Germinal center (tissue), 1 donor: ENCODE measurements at places on chromosomes 7 and 10.

- peak; percentile 30 for DNase-seq
Observed at GRCh38 chr10:21526860-21527597, 1.5 kb upstream of the SKIDA1 start.

DNA sequence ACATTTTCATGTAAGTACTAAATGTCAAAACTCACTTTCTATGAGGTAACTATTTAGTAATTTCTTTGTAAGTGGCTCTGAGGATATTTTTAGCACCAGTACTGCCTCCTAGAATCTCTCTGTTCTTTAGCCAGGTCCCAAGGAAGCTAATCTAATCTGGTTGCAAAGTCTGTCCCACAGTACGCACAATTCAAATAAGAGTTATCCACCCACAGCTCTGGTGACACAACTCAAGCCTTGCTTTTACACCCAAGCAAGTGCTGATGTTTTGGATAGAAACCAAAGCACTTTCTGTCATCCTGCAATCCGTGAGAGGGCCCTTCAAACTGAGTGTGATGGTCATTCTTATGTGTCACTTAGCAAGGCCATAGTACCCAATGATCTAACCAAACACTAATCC is 14.5 kb downstream of the GIMAP5 start:
- no peak for DNase-seq

DNA sequence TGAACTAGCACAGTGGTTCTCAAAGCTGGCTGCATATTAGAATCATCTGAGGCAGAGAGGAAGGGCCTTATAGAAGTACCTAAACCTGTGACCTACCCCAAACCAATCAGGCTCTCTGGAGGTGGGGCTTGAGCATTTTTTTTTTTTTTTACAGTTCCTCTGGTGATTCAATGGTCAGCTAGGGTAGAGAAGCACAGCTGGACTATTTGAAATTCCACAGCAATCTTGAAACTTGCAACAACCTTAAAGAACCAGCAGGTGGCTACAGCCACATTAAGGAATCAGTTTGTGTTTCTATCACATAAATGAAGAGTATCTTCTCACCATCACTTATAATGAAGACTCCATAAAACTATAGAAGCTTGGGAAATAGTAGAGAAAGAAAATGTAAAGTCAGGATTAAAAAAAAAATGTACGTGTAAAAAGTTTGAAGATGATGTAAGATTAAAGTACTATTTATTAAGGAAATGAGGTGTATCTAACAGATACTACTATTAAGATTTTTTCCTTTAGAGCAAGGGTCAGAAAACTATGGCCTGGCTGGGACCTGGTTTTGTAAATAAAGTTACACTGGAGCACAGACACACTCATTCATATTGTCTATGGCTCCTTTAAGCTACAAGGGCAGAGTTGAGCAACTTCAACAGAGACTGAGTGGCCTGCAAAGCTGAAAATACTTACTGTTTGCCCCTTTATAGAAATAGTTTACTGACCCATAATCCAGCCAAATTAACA is 3.8 kb downstream of the RTKN2 start:
- DNase-seq = peak; percentile 41

- DNase-seq = no peak
Observed at GRCh38 chr10:1651270-1651966, 85.9 kb downstream of the ADARB2 start.

DNA sequence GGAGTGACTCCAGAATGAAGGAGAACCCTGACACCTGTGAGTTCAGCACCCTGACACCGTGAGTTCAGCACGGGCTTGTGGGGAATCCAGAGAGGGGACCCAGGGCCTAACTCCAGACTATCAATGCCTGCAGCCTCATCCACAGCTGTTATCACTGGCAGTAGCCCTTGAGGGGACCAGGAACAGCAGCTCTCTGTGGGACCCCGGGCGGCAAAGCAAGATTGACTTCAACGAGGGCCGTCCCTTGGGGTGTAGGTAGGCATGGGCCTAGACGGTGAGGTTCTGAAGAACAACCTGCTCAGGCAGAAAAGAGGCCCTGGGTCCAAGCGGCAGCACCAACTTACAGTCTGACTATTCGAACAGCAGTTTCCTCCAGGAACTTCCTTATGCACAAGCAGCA is 8.9 kb downstream of the GRID1 start:
- no peak for DNase-seq

GRCh38 chr10:30027057-30028005 is 32.1 kb downstream of the JCAD start:
- peak; percentile 71 for DNase-seq

DNA sequence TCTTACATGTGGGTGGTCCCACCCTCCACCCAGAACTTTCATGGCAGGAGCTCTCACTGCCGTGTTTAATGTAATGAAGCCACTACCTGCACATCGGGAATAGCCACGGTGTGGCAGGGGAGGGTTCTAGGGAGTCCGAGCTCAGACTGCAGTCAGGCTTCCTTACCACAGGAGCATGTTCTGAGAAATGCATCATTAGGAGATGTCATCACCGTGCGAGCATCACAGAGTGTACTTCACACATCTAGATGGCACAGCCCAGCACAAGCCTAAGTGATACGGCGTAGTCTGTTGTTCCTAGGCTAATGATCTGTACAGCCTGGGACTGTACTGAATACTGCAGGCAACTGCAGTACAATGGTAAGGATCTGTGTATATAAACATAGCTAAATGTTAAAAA is 153.0 kb upstream of the LANCL2 start:
- DNase-seq = no peak

- peak; percentile 71 for DNase-seq
Observed at GRCh38 chr10:26725837-26726727, 28.6 kb downstream of the PDSS1 start.

DNA sequence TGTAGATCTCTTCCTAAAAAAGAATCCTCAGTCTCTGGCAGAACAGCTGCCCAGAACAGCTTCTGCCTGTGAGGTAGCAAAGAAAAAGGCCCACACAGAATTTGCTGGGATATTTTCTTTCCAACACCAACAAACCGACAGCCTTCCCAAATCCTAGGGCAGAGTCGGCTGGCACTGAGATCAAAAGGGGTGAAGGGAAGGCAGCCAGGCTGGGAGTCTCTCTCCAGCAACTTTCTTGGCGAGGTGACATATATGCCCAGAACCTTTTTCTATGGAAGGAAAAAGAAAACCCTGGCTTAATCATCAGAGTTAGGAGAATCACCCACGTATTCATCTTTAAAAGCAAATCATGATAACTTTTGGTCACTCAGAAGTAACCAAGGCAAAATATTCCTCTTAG is 279.6 kb downstream of the DNAJB6 start:
- DNase-seq = no peak

DNA sequence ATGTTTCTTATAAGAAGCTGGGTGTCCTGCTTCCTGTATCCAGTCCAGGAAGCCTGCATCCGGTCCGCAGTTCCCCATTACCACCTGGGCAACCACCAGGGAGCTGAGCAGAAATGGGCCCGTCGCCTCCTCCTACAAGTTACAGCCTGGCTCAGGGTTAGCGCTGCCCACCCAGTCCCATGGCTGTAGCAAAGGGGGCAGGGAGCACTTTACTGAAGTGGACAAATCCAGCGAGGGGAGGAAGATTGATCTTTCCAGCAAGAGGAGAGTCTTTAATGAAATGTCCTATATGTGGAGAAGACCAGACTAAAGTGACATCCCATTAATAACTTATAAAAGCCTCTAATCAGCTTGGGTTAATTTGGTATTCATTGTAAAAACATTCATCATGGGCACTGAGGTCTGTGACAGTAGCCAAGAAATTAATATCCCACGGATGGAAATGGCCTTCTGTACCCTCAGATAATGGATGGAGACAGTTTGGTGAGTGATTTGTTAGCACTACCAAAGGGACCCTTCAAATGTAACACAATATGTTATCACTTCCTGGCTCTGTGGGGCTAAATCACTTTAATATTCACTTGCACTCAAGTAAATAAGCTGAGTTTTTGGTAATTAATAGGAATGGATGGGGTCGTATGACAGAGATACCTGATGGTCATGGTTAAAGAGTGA is 323.4 kb downstream of the PAXIP1 start:
- DNase-seq = no peak

DNA sequence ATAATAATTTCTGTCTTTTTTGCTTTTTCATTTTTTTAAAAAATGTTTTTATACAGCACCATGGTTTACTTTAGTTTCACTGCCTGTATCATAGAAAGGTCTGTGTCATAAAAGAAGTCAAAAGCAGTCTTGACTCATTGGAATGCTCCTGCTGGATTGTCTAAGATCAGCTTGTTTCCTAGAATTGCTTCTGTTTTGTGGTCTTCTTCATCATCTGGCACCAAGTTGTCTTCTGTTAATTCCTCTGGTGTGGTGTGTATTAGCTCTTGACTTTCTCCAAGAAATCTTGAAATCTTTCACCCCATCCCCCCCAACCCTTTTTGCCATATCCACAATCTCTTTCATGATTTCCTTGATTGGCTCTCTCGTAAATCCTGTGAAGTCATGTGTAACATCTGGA is 250.3 kb upstream of the CXCL12 start:
- no peak for DNase-seq
